ENCODE measurements at places on chromosomes 1 and 21.

DNA sequence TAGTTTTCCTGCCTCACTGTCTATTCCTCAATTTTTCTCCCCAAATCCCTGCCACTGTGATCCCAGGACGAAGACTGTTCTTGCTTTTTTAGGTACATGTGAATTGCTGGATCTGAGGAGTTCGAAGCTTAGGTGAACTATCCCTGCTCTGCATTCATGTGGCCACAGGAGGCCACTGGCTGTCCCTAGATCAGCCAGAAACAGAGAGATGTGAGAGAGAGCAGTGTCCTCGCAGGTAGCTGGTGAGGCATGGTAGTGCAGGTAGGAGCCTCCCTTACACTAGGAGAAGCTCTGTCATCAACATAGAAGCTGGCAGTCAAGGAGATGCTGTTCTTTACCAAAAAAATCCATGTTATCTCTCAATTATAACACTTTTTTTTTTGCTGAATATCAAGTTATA is 71.5 kb downstream of the USP24 start:
- DNase-seq, result no peak

- DNase-seq, result no peak
These were observed 99.6 kb downstream of the CRB1 start for GRCh38 chr1:197367627-197368026.

DNA sequence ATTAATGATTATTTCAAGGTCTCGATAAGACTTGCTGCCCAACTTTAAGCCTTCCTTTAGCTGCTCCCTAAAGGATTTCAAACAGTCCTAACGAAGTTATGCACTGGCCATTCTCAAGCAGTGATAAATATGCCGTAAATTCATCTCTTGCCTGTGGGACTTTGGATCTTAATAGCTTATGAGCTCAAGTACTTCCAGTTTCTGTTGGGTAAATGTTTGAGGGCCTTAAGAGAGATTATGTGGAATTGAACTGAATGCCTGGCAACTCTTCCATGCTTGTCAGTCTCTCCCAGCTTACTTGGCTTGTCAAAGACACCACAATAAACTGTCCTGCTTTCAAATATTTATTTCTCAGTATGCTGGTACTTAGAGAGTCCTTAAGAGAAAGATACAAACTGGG is 3.5 kb upstream of the OR10J4 start:
- no peak for DNase-seq

DNA sequence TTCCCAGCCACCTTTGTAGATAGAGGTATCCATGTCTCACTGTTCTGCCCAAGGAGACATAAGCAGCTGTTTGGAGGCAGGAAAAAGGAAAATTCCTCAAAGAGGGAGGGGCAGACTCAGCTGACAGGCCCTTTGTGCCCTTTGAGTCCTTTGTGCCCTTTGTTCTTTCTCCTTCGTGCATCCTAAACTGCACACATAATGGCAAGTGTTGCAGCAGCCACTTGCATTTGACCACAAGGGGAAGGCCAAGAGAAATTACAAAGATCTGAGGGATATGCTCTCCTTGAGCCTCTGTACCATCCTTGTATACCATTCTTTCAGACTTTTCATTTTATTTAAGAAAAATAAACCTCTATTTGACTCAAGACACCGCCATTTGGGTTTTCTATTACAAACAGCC is 71.8 kb upstream of the PKN2 start:
- no peak for DNase-seq

DNA sequence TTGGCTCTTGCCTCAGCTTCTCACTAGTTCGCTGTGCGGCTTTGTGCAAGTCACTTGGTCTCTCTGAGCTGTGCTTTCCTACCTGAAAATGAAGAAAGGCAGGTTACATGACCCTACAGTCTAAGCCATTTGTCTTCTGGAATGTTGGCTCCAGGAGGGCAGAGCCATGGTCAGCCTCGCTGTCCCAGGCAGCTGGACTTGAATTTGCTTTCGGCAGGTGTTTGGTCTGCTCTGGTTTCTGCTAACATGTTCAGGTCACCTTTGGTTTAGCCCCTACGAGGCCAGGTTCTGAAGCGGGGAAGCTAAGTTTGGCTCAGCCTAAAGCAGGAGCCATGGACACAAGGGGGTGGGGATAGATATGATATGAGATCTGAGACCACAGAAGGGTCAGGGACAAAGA is 19.1 kb downstream of the LRRC38 start:
- no peak for DNase-seq
